Activated B cell treated with CpG ODN at 0.5 μM for 24 hours (primary cell): ENCODE measurements at places on chromosomes 13 and 19. TPM values are rescaled to one million over a fixed set of nuclear protein-coding genes. Genes with fewer than 3 reads are reported as not detected.

GRCh38 chr13:110137680-110138009 is 169.3 kb downstream of the COL4A1 start:
- no peaks in the 10 kb centered on the region for H3K36me3 ChIP-seq
- DNase-seq, result no peak
- no peak overlapping the region for H3K27ac ChIP-seq
- H3K4me3 ChIP-seq, result peak overlapping the region; percentile 74
- H3K27me3 ChIP-seq, result peaks cover 16% of the 10 kb centered on the region

DNA sequence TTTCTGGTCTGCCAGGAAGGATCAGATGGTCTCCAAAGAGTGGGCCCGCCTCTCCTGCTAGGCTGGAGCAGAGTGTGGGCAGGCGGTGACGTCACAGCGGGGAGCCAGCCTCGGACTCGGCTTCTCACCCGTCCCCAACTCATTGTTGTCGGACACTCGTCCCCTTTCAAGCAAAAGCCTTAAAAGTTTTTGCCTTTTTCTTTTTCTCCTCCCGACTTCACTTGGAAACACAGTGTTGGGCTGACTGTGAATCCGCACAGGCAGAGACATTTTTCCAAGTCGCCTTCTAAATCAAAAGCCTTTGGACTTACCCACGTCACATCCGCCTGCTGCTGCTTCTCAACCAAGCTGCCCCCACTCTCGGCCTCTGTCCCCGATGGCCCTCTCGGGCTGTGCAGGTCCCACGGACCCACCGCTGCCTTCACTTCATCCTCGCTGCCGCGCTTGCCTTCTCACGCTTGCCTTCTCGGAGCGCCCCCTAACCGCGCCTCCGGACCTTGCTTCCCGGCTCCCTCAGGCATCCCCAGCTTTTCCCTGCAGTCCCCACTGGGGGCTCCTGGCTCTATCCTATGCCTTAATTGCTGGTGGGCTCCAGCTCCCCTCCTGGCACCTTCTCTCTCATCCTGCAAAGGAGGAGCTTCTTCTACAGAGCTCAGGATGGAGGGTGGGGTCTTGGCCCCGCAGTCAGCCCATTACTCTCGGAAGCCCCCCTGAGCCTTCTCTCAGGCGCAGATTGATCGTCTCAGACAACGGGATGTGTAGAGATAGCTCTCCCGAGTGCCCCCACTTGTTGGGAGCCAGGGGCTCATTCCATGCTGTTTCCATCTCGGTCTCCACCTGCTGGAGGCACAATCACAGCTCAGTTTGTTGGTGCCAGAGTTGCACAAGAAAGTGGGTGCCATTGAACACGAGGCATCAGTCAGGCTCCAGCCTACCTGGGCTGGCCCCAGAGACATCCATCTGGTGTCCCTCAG is 3.9 kb upstream of the ZNF135 start:
- H3K4me1 ChIP-seq, result peaks cover 9% of the 10 kb centered on the region
- no peak for DNase-seq
- peaks cover 8% of the 10 kb centered on the region for H3K36me3 ChIP-seq
- H3K4me3 ChIP-seq, result peak overlapping the region; percentile 66
- H3K27me3 ChIP-seq, result peaks cover 13% of the 10 kb centered on the region

DNA sequence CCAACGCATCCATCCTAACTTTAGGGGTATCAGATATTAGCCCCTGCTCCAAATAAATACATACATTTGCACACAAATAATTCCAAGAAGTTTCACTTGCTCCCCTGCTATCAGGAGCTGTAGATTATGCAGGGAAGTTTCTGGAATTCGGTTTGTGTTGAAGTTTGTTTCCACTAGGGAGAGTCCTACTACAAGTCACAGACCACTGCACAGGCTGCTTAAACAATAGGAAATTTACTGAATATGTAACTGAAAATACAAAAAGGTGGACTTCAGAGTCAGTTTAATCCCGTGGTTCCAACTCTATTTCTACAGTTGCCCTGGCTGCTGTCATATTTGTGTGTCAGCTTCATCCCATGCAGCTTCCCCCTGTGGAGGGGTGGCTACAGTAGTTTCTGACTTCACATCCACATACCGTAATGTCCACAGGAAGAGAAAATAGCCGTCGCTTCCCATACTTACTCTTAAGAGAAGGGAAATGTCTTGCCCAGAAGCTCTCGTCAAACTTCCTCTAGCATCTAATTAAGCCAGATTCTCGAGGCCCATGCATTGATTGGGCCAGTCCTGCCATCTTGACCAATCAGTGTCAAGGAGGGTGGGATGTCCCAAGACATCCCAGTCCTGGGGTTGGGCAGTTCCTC is 286.6 kb downstream of the COG6 start:
- no peak overlapping the region for H3K27ac ChIP-seq
- H3K36me3 ChIP-seq, result no peaks in the 10 kb centered on the region
- H3K27me3 ChIP-seq, result peaks cover 1% of the 10 kb centered on the region
- no peak for DNase-seq
- H3K4me3 ChIP-seq, result no peak overlapping the region

DNA sequence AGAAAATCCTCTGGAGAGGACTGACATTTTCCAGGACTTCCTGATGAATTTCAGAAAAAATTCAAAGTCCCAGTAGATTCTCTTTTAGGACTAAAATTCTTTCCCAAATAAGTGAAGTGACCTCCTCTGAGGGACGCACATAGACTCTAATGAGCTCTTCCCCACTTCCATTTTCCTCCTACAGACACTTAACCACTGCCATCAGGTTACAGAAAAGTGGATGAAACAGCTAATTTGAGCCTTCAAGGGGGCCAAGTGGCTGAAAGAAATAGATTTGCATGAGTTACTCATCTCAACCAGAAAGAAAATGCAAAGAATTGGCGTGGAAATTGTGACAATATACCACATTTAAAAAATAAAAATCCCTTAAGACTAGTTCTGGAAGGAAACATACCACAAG is 185.3 kb upstream of the EDNRB start:
- H3K36me3 ChIP-seq, result no peaks in the 10 kb centered on the region
- no peak for DNase-seq
- H3K4me3 ChIP-seq, result no peak overlapping the region
- no peaks in the 10 kb centered on the region for H3K4me1 ChIP-seq
- H3K27ac ChIP-seq, result no peak overlapping the region

DNA sequence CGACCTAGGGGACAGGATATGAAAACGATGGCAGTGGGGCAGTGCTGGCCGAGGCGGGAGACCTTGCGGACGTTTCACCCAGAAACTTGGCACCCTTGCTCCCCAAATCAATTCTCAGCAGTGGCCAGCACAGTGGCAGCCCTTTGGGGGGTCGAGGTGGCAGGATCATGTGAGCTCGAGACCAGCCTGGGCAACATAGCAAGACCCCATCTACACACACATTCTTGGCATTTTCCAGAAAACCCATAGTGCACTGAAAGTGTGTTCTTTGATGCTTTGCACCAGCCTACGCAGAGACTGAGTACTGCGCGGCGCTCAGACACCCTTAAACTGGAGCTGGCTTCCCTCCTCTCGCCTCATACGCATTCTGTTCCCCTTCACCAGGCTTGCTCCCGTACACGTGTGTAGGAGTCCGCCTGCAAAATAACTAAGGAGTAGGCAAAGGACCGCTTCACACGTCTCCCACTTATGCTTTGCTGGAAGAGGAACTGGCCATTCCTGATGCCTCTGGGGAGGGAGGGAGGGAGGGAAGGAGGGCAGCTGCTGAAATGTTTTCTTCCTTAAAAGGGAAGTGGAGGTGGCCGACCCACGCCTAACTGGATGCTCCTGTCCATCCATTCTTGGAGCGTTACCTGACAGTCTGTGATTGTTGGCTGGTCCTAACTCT is 23.5 kb upstream of the MIER2 start:
- H3K4me3 ChIP-seq, result no peak overlapping the region
- no peak for DNase-seq

- DNase-seq, result no peak
- no peak overlapping the region for H3K4me3 ChIP-seq
- no peak overlapping the region for H3K27ac ChIP-seq
These were observed 511.0 kb upstream of the HTR2A start for GRCh38 chr13:47407808-47408207.

The ZNF610 gene
- total RNA-seq, result 1.1 and 2.0 TPM in 2 replicates

DNA sequence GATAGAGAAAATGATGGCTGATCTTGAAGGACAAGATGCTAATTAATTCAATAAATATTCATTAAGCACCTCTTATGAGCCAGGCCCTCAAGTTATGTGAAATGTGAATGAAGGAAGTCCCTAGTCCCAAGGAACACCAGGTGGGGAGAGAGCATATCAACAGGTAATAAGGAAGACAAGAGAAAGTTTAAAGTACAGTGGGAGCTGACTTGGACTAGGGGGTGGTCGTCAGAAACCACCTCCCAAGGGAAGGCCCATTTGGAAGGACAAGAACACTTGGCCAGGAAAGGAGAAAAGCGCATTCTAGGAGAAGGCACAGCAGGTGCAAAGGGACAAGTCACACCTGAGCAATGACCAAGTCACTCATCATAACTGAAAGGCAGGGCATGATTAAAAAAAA is 72.7 kb downstream of the DOCK9 start:
- no peak for DNase-seq
- H3K4me1 ChIP-seq, result no peaks in the 10 kb centered on the region
- no peak overlapping the region for H3K4me3 ChIP-seq
- no peak overlapping the region for H3K27ac ChIP-seq

- DNase-seq, result no peak
- peaks cover 36% of the 10 kb centered on the region for H3K4me1 ChIP-seq
- peaks cover 40% of the 10 kb centered on the region for H3K36me3 ChIP-seq
- H3K27ac ChIP-seq, result peak overlapping the region; percentile 59
- H3K27me3 ChIP-seq, result no peaks in the 10 kb centered on the region
These were observed 190.9 kb downstream of the KLF12 start for GRCh38 chr13:73943137-73943964.

- no peaks in the 10 kb centered on the region for H3K27me3 ChIP-seq
- no peak overlapping the region for H3K4me3 ChIP-seq
- no peak overlapping the region for H3K27ac ChIP-seq
- DNase-seq, result no peak
These were observed 27.5 kb upstream of the TEX29 start for GRCh38 chr13:111292710-111293485.

DNA sequence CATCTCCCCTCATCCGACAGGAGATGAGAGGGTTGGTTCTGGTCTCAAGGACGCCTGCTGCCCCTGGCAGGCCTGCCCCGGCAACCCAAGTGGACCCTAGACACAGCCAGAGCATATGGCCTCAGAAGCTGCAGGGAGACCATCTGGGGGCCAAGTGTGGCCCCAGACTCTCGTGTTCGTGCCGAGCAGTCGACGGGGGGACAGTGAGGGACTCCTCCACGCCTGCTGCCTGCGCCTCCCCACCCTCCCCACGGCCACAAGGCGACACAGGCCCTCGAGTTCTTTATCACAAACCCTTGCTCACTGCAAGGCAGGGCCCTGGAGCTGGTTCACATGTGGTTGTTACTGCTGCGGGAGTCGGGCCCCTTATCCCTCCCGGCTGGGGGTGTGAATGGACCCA is 9.3 kb downstream of the CAPS start:
- H3K27ac ChIP-seq, result no peak overlapping the region
- peaks cover 92% of the 10 kb centered on the region for H3K36me3 ChIP-seq
- no peaks in the 10 kb centered on the region for H3K27me3 ChIP-seq
- peaks cover 14% of the 10 kb centered on the region for H3K4me1 ChIP-seq
- no peak overlapping the region for H3K4me3 ChIP-seq

DNA sequence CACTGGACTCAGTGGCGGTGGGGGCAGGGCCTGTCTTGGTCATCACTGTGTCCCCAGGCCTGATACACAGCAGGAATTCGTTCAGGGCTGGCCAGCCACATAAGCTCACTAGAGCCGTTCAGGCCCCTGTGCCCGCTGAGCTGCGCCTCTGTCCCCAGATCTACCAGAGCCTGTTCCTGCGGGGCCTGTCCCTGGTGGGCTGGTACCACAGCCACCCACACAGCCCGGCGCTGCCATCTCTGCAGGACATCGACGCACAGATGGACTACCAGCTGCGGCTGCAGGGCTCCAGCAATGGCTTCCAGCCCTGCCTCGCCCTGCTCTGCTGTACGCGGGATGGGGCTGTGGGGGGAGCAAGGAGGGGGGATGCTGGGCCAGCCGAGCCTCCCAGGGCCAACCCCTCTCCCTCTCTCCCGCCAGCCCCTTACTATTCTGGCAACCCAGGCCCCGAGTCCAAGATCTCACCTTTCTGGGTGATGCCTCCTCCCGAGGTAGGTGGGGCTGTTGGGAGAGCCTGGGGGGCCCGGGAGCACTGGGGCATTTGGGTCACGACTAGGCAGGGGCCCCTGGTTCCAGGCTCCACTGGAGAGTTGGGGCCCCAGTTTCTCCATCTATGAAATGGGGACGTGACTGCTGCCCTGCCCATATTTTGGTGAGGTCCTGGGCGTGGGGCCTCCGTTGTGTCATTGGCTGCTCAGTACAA is 13.9 kb downstream of the MPND start:
- H3K27me3 ChIP-seq, result no peaks in the 10 kb centered on the region
- H3K36me3 ChIP-seq, result peaks cover 29% of the 10 kb centered on the region
- peaks cover 2% of the 10 kb centered on the region for H3K4me1 ChIP-seq
- no peak overlapping the region for H3K27ac ChIP-seq
- no peak overlapping the region for H3K4me3 ChIP-seq
- no peak for DNase-seq

The NLRP7 gene
- total RNA-seq, result 0.27 and 0.33 TPM in 2 replicates

- no peaks in the 10 kb centered on the region for H3K27me3 ChIP-seq
- no peaks in the 10 kb centered on the region for H3K36me3 ChIP-seq
- H3K4me3 ChIP-seq, result no peak overlapping the region
- no peaks in the 10 kb centered on the region for H3K4me1 ChIP-seq
These were observed 360.9 kb downstream of the SLITRK5 start for GRCh38 chr13:88031980-88032559.

DNA sequence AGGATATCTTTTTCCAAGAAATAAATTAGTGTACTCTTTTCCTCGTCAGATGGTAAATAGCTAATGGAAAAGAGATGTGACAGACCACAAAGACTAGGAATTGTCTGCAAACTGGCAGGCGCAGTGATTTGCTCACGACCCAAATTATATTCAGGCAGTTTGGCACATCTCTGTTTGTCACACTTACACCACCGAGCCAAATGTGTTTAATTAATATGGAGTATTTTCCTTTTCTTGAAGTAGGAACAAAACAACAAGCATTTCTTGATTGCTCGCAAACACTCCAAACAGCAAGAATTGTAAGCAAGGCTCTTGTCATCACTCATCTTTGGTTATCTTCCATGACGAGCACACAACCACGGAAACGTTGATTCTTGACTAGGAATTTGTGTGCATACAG is 884.2 kb downstream of the PCDH9 start:
- no peak overlapping the region for H3K4me3 ChIP-seq
- no peaks in the 10 kb centered on the region for H3K4me1 ChIP-seq
- no peaks in the 10 kb centered on the region for H3K27me3 ChIP-seq
- H3K27ac ChIP-seq, result no peak overlapping the region
- no peaks in the 10 kb centered on the region for H3K36me3 ChIP-seq

The ATXN8OS gene
- total RNA-seq, result not detected in 2 replicates
